ENCODE measurements at places on chromosomes 6 and 20.

- no peak for DNase-seq
These were observed 105.2 kb downstream of the GMPR start for GRCh38 chr6:16343593-16343992.

DNA sequence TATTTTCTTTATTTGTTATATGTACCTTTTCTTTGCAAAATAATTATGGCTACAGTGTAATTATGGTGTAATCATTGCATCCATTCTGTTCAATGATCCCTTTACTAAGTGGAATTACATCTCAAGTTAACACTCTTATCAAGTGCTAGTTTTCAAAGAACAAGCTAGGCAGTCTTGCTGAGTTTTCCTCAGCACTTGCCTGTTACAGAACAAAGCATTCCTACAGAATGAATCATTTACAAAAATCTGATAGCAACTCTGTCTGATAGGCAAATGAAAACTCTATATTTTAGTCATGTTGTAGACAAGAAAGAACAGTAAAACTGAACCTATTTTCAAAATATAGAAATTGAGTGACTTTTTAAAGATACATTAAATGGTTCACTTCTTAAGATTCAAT is 109.8 kb upstream of the POU3F2 start:
- DNase-seq = no peak

GRCh38 chr6:169289619-169290339 is 36.1 kb upstream of the THBS2 start:
- DNase-seq = no peak

DNA sequence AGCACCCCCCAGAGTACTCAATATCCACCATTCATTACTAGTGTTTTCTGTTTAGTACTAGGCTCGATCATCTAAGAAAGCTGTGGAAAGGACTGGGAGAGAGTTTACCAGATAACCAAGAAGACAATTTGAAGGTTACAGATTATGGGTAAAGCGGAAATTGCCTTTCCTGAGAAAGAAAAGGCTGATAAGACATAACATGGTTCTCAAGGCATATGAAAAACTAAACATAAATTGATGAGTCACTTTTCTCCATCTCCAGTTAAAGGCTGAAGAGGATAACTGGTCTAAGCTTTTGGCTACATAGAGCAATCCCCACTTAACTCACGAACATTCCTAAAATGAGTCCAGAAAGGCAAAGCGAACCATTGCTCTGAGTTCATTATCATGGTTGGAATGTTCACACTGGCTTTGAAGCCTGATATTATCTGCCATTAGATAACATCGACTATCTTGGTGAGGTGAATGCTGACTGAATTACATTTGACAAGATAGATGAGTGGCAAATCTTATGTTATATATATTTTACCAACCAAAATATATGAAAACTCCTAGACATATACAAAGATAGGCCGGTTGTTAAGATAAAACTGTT is 65.8 kb downstream of the BTBD9 start:
- no peak for DNase-seq

DNA sequence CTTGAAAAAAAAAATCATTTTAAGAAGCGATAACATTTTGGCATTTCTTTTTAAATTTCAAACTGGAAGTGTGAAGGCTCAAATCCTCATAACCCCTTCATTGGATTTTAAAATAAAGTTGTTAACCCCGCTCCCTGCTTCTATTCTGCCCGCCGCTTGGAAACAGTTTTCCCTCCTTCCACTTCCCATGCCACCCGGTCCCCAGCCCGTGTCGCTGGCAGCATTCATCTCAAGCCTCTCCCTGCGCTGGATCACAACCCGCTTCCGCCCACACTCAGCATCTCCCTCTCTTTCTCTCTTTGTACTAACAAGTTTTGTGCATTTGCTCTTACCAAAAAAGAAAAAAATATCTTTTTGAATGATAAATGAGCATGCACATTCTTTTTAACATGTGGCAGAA is 15.4 kb upstream of the PDE10A start:
- no peak for DNase-seq

DNA sequence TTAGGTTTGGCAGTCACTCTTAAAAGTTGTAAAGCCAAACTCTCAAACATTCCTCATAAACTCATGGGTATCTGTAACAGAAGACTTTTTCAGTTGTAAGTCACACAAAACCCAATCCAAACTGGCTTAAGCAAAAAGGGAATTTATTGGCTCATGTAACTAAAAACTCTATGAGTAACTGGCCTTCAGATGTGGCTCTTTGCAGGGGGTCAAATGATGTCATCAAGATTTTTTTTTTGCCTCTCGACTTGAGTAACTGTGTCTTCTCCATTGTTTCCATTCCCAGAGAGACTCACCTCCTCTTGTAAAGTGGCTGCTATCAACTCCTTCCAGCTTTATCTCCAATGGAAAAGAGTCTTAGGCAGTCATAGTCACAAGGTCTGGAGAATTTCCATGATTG is 645.0 kb downstream of the DHX35 start:
- DNase-seq = no peak

GRCh38 chr6:161356167-161356854 is 82.5 kb upstream of the AGPAT4 start:
- no peak for DNase-seq

DNA sequence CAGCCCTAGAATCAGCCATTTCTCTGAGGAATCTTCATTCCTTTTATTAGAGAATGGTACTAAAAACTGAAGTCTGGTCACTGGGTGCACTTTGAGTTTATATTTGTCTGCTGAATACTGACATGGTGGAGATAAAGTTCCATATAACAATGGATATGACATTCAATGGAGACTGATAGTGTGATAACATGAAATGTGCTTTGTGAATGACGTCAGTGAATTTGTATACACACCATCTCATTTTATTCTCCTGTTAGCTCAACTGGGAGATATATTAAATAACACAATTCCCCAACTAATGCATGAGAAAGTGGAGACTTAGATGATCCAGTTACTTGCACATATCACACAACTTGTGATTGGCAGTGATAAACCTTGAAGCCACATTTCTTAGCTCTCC is 446.7 kb downstream of the DOK5 start:
- DNase-seq = no peak

DNA sequence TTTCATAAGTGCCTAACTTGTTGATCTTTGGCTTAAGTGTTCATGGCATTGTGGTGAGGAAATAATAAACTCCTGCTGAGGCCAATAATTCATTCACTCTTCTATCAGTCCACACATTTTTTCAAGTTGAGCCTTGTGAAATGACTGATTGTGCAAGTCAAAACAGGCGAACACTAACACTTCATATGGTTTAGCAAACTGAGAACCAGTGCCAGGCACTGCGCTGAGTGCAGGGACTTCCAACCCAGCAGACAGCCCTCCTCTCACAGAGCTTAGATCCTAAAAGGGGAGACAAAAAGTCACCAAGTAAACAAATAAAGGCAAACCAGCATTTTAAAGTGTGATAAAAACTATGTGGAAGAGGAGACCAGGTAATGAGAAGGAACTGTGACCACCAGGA is 435.0 kb downstream of the PTPRT start:
- DNase-seq = no peak

- peak; percentile 39 for DNase-seq
These were observed 12.9 kb upstream of the OCSTAMP start for GRCh38 chr20:46563170-46563859.
